Coronary artery (tissue), 2 donors: ENCODE measurements at places on chromosomes 7 and 10.

DNA sequence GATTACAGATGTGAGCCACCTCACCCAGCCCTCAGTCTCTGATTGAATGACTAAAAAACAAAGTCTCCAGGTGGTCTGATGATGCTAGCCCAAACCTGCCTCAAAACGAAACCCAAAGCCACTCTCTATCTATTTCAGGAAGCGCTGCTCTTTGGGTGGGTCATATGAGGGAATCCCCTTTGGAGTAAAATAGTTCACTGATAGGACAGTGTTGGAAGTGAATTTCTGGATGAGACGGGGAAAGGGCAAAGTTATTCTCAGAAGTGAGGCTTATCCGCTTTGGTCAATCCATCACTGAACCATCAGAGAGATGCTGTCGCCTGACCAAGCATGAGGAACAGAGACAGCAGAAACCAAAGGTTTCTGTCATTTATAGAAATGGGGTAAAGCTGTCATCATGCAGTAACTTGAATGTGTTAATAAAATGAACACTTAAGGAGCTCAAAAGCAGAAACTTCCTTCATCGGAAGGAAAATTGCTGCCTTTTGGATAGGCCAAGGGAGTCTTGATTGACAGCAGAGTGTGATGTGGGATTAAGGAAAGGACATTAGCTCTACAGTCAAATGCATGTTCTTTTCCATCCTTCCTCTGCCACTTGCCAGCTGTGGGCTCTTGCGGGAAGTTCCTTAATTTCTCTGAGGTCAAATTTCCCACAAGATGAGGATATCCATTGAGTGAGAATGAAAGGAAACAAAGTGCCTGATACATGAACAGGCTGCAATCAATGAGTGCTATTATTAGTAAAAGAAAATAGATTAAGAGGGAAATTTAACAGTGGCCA lies 64.9 kb upstream of the C1QL3 start:
- no peak for DNase-seq

GRCh38 chr10:118523775-118524174 lies 71.7 kb downstream of the PRLHR start:
- no peak for DNase-seq

- DNase-seq: no peak
These were observed 167.6 kb downstream of the ZNF365 start for GRCh38 chr10:62541811-62542210.

DNA sequence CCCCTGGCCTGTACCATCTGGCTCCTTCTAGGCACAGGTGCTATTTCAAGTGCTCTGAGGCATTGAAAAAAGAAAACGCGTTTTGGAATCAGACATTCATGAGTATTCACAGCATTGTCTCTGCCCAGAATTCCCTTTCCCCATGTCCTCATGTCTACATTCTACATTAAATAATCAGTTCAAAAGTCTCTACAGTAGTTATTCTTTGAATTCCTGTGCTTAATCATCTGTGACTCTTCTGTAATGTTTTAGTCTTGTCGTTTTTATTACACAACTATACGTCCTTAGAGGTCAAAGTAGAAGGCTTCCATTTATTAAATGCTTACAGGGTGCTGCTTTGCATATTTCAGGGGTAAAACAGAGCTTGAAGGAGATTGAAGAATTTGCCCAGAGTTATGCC lies 95.7 kb downstream of the BICC1 start:
- no peak for DNase-seq
